ENCODE measurements at places on chromosomes 11 and 22. TPM values are rescaled to one million over a fixed set of nuclear protein-coding genes. Genes with fewer than 3 reads are reported as not detected.

DNA sequence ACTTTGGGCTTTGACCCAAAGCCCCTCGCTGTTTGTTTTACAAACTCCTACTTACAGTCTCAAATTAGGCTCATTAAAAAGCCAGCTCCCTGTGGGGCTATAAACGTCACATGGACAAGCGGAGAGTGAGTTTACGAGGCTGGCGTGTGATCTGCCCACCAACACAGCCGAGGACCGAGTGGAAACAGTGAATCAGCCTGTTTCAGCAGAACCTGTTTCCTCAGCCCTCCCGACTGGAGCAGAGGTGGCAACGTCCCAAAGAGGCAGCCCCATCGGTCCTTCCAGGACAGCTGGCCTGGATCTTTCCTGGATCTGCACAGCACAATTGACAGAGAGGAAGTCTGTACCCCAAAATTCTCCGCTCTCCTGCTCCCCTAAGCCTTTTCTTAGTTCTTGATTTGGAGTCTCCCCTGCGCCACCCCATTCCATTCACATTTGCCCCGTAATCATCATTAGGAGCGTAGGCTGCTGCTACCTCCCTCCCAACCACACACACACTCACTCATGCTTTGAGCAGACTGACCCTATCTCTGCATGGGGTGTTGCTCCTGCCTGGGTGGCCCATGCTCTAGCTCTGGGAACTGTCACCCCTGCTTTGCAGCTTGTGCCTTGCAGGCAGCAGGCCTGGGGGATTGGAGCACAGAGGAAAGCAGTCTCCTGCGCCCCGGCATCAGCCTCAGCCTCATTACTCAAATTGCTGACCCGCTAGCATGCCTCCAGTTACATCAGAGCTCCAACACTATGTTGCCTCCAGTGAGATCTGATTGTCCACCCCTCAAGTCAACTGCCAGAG, 117.8 kb downstream of the NAT10 start:
- DNase-seq = peak; percentile 80

- no peak for DNase-seq
Observed at GRCh38 chr11:47317064-47317828, 35.3 kb downstream of the MYBPC3 start.

- DNase-seq = no peak
Observed at GRCh38 chr22:41562461-41562860, 1.7 kb downstream of the CSDC2 start.

GRCh38 chr22:43151251-43152002, at the start of gene TSPO:
Gene TSPO, plus strand, starts transcription at chr22:43151559. Its CDS starts 7,680 bp downstream, at chr22:43159239.
- peak; percentile 80 for DNase-seq

- DNase-seq = no peak
Observed at GRCh38 chr11:73509188-73509587, 88.7 kb downstream of the FAM168A start.

GRCh38 chr11:392102-392777, 1.8 kb upstream of the PKP3 start:
- no peak for DNase-seq

GRCh38 chr22:26239581-26239980, 70.3 kb downstream of the SEZ6L start:
- DNase-seq = no peak

Gene TRIM48
- total RNA-seq = not detected

Measured in ureter (tissue), 1 donor.